Activated T-helper 1 cell treated with anti-CD3 and anti-CD28 coated beads, Interleukin-12 subunit alpha, Interleukin-12 subunit beta, Interleukin-2, Interleukin-4 antibody, amounts not matched to agents 30 ng/mL and 10 ng/mL and 1 ng/mL, durations not matched to agents 14 hours and 24 hours and 36 hours (primary cell): ENCODE measurements at places on chromosomes 7 and 10. TPM values are rescaled to one million over a fixed set of nuclear protein-coding genes. Genes with fewer than 3 reads are reported as not detected.
A peak's percentile ranks its signal among the peaks of the same experiment; 100 is the strongest.

Gene HTR5A
- total RNA-seq, result not detected in 2 replicates

- no peaks in the 10 kb centered on the region for H3K27me3 ChIP-seq
- DNase-seq, result no peak
- no peaks in the 10 kb centered on the region for H3K36me3 ChIP-seq
- H3K27ac ChIP-seq, result no peak overlapping the region
Observed at GRCh38 chr7:71613313-71613712, 481.4 kb downstream of the GALNT17 start.

DNA sequence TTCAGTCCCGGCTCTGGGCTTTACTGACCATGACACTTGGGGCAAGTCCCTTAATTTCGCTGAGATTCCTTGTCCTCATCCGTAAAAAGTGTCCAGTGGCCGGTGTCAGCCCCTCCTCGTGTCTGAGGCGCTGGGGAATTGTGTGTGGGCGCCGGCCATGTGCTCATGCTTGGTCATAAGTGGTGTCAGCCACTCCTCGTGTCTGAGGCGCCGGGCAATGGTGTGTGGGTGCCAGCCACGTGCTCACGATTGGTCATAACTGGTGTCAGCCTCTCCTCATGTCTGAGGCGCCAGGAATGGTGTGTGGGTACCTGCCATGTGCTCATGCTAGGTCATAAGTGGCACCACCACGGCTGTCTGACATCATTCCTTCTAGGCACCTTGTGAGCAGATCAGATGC, 40.7 kb upstream of the DMBT1 start:
- no peak overlapping the region for H3K4me3 ChIP-seq
- H3K36me3 ChIP-seq, result no peaks in the 10 kb centered on the region
- peaks cover 20% of the 10 kb centered on the region for H3K4me1 ChIP-seq

DNA sequence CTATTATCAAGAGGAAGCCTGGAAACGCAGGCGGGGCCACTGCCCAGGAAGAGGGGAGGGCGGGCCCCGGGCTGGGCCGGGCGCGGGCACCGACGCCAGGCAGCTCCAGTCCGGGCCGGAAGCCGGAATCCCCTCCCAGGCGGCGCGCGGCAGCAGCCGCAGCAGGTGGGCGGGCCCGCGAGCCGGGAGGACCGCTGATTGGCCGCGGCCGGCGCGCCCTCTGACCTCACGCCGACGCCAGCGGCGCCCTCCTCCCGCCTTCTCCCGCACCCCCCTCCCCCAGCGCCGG, 438 bp downstream of the BCL7B start:
- peaks cover 11% of the 10 kb centered on the region for H3K36me3 ChIP-seq
- H3K4me3 ChIP-seq, result peak overlapping the region; percentile 94
- H3K27ac ChIP-seq, result peak overlapping the region; percentile 79
- DNase-seq, result peak; percentile 92
- H3K4me1 ChIP-seq, result peaks cover 38% of the 10 kb centered on the region

- no peak for DNase-seq
- H3K4me3 ChIP-seq, result no peak overlapping the region
- H3K27ac ChIP-seq, result no peak overlapping the region
- H3K4me1 ChIP-seq, result no peaks in the 10 kb centered on the region
Observed at GRCh38 chr10:91711885-91712680, 79.2 kb upstream of the PPP1R3C start.
